Hepatocyte (in vitro differentiated cells): ENCODE measurements at places on chromosomes 7 and 10. TPM values are rescaled to one million over a fixed set of nuclear protein-coding genes. Genes with fewer than 3 reads are reported as not detected.

- DNase-seq: peak; percentile 48
These were observed 14.1 kb downstream of the TMEM72 start for GRCh38 chr10:44925224-44925623.

DNA sequence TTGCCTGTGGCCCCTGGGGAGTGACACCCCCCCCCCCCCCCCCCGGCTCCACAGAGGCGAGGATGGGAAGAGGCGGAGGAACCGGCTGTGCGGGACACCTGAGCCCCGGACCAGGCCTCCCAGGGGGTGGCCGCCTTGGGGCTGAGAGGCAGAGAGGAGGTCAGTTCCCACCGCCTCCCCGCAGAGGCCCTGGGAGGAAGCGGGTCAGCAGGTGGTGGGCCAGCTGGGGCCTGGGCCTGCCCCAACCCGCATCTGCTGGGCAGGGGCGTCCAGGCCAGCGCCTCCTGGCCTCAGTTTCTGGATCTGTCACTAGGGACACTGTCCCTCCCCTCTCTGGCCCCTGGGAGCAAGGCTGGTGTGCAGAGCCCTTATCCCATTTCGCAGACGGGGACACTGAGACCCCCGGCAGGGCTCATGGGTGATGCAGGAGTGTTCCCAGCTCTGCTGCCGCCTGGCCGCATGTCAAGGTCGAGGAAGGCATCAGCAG lies 14.6 kb upstream of the LFNG start:
- no peak for DNase-seq

DNA sequence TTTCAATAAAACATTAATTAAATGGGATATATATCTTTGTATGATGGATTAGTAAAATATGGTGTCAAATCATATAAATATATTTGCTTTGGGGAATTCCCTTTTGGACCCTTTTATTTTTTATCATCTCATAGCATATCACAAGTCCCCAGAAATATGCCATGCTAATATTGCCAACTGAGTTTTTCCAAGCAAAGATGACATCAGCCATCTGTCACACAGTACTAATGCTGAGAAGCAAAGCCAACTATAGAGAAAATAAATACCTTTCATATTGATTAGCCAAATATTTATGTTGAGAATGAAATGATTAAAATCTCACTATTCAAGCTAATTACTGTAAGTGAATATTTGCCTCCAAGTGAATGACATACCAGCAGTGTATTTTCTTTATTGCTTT lies 575.3 kb downstream of the ETV1 start:
- DNase-seq: no peak

GRCh38 chr10:6124666-6125065 lies 35.8 kb downstream of the RBM17 start:
- DNase-seq: no peak

- DNase-seq: no peak
These were observed 659.6 kb downstream of the CCSER2 start for GRCh38 chr10:84988011-84988410.

GRCh38 chr10:130387936-130388580 lies 251.9 kb downstream of the GLRX3 start:
- no peak for DNase-seq

- no peak for DNase-seq
These were observed 225.8 kb upstream of the NEBL start for GRCh38 chr10:21122907-21123306.

GRCh38 chr7:101667399-101667798 lies 38.3 kb upstream of the MYL10 start:
- no peak for DNase-seq

DNA sequence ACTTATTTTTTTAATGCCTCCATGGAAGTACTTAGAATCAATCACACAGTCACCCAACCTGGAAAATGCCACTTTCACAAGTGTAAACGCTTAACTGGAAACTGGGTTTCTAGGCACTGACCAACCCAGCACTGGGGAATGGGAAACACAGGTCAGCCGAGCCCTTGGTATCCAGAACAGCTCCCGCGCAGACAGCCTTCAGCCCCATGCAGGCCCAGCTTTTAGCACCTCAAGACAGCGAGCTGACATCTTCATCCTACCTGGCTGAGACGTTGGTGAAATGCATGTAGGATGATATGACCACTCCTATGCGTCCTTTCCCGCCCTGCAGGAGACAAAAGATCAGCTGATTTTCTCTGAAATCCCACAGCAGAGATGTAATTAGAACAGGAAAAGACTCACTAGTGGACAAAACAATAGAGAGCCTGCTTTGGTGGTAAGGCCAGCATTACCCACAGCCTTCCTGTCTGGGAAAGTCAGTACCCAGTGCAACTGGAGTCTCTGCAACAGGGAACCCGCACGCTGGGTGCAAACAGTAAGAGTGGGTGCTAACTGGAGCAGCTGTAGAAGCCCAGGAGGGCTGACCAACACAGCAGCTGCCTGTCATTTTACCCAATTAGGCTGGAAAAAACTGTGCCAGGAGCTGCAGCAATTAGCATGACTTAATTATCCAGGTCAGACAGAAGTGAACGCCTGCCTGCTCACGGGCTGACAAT lies 153.7 kb downstream of the TNS3 start:
- no peak for DNase-seq

DNA sequence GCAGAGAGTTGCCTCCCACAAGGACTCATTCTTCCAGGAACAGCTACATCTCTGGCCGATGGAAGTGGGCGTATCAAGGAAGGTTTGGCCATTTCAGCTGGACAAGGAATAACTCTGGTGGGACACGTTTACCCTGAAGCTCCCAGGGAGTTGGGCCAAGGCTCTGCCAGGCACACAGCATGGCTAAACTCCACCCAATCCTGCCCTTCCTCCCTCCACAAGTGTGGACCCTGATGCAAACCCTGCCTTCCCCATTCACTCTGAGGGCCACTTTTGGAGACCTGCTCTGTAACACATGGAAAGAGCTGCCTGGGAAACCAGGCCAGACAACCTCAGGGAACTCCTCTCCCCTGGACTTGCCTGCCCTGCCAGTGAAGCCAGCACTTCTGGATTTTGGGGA lies 407.8 kb upstream of the FOXK1 start:
- DNase-seq: no peak

- no peak for DNase-seq
These were observed 13.2 kb upstream of the PAX2 start for GRCh38 chr10:100732241-100732596.

GRCh38 chr7:55194522-55194921 lies 170.6 kb upstream of the LANCL2 start:
- DNase-seq: no peak

DNA sequence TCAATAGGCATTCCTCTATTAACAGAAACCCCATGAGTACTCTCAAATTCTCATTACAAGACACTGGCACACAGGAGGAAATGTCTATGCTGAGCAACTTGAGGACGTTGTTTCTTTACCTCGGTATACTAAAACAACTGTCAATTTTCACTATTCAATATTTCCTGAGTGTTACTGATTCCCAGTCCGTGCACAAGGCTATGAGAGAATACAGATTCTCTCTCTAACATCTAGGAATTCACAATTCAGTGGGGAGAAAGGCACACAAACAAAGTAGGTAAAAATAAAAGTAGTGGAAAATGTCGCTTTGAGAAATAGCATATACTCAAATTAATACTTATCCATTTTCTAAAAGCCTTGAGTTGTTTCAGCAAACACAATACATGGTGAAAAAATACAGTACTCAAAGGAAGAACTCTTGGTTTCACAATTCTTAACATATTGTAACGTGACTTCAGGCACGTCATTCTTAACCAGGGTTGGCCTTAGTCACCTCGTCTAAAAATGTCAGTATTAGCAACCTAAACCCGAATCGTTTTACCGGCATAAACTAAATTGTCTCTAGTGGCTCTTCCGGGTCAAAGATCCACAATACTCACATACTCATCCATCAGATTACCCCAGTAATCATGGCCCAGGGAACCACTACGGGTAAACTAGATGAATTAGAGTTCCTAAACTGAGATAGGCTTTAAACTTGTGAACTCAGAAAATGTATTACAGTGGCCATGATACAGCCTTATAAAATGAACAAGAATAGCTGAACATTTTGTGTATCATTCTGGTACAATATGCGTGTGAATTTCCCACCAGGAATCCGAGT lies 1.5 kb downstream of the IPMK start:
- peak; percentile 55 for DNase-seq

DNA sequence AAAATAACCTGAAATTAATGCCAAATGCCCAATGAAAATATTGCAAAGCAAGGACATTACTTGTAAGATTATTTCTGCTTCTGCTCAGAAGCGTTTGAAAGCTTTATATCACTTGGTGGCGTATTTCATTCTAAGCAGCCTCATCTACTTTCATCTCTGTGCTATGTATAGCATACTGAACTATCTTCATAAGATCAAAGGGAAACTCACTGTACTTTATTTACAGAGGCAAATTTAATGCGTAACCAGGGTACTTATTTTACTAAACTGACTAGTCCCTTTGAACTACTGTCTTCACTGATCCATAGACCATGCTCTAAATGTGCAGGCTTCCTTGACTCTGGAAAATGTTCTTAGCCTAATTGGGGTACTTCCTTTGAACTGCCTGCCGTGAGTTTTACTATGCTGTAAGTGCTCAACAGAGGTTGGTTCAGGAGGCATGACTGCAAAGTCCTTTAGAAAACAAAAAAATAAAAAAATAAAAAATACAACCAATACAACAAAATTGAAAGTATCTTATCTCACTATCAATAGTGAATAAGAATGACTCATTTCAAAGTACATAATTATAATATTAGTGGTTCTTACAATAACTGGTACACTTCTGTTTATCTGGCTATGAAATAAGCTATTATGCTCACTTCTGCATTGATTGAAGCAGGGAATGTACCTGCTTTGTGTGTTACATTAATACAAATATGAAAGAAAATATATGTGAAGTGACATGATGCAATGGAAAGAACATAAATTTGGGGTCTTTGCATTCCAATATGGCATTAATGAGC lies 41.0 kb upstream of the TSPAN12 start:
- DNase-seq: no peak

DNA sequence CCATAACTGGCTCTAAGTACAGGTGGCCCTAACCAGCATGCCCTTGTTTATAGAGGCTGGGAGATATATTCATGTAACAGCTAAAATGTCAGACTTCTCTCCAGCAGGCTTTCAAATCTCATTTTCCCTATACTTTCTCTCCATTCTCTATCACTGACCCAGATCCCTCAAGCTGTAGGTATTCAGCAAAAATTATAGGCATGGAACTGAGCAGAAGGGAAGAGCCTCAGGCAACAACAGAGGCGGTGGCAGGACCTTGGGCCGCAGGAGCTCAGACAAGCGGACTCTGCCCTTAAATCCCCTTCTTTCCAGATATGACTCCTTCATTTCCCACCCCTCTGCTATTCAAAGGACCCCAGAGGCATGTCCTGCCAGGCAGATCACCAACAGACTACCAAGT lies 417.4 kb downstream of the PLXNA4 start:
- DNase-seq: no peak

DNA sequence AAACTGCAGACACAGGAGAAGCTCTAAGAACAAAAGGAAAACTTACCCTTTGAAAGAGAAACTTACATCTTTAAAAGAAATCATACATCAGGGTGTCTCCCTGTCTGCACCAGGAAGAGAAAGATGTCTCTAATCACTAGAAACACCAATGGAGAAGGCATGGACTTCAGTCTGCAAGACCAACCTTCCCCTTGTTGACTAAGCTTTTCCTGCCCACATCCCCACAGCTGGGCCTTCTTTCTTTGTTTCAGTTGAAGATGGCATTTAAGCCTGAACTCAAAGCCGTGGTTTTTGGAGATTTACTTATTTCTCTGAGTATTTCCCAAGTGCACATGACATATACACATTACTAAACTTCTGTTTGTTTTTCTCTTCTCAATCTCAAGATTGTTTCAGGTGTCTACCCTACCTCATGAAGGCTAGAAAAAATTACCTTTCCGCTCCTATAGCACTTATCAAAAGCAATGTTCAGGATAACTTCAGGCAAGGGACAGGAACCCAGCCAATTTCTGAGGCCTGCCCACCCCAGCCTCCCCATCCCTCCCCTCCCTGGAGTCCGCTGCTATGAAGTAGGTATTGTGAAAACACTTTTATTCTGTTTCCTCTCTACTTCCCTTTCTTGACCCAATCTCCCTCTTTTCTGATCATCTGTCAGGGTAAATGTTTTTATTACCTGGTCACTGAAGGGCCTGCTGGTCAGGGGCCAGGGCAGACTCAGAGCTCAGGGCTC lies 2.8 kb upstream of the SLC29A3 start:
- no peak for DNase-seq

OR2A5 gene
- 0.44 and 0.77 TPM in 2 replicates for total RNA-seq

PLPP4 gene
- total RNA-seq: 1.5 and 3.4 TPM in 2 replicates

DYDC2 gene
- total RNA-seq: 0.56 and 0.80 TPM in 2 replicates

TRIM73 gene
- total RNA-seq: 0.72 and 5.0 TPM in 2 replicates

PHYHIPL gene
- total RNA-seq: 5.9 and 39.3 TPM in 2 replicates

ADAM12 gene
- total RNA-seq: 8.1 and 11.3 TPM in 2 replicates

LFNG gene
- 4.5 and 7.5 TPM in 2 replicates for total RNA-seq

PIK3CG gene
- 0.03 and 0.04 TPM in 2 replicates for total RNA-seq

AKR1C4 gene
- total RNA-seq: 1.5 and 1.7 TPM in 2 replicates

IRF5 gene
- total RNA-seq: 0.44 and 0.73 TPM in 2 replicates

ACTR3C gene
- 17.7 and 18.6 TPM in 2 replicates for total RNA-seq

SOSTDC1 gene
- 65.8 and 71.5 TPM in 2 replicates for total RNA-seq
